Type B pancreatic cell (in vitro differentiated cells): ENCODE measurements at places on chromosomes 2 and 18. TPM values are rescaled to one million over a fixed set of nuclear protein-coding genes. Genes with fewer than 3 reads are reported as not detected.

DNA sequence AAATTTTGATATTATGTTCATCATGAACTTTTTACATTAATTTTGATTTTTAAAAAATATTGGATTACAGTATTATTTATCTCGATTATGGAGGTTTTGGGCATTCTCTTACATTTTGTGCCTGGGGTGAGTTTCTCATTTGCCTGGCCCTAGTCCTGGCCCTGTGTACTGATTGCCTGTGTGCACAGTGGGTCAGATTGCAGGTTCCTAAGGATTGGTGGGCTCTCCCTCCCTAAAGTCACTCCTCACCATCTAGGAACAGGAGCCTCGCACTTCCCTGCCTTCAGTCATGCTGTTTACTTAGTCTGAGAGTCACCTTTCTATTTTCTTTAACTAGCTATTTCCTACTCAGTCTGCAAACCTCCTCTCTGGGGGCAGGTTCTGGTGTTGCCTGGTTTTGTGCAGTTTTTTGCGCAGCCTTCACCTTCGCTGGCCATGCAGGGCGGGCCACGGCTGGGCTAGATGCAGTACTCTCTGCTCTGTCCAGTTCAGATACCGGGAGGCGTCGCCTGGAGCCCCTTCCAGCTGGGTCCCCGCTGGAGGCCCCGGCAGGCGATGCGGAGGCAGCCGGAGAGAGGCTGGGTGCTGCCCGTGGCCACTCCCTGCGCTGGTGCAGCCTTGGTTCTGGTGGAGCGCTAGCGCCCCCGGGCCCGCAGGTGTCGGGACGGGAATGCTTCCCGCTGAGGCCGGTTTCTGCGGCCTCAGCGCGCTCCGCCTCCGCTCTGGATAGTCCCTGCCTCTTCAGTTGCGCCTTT is 23.3 kb upstream of the MC5R start:
- DNase-seq, result no peak

GRCh38 chr2:232336241-232336736 is 42.3 kb upstream of the ALPP start:
- peak; percentile 64 for DNase-seq

DNA sequence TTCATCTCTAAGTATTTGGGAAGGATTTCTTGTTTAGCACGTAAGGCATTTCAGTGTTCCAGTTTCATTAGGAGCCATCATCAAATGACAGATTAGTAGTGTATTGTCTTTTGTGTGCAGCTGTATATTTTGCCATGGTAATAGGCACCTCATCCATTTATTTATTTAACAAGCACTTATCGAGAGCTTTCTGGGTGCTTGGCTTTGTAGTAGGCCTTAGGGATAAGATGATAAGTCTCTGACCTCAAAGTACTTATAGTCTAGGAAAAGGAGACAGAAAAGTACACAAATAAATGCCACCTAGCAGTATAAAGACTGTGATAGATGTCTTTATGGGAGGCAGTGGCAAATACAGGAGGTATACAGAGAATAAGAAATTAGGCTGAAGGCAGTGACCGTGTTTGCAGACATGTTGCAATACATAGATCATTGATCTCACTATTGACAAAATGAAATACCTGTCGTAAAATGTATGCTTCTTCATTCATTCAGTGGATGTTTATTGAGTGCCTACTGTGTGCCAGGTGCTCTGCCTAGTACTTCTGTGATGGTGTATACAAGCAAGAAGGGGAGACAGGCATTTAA is 265.9 kb downstream of the SETBP1 start:
- DNase-seq, result no peak

- DNase-seq, result no peak
Measured at GRCh38 chr18:31487246-31488015, 10.5 kb upstream of the DSG2 start.

GRCh38 chr2:16643099-16643498 is 22.5 kb downstream of the CYRIA start:
- no peak for DNase-seq

DNA sequence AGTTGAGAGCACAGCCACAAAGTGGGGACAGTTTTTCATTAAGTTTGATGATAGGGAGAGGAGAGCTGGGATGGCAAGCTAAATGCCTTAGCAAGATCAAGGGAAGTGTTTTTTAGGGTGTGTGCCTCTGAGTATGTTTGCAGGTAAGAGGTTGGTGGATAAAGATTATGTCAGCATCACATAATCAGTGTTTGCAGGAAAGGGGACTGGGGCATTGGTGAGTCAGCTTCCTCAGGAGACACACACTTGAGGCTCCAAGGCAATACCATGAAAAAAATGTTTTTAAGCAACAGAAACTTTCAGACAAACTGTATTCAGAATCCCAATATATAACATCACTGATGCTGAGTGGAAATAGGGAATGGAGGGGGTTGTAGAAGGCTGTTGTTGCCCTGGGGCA is 25.4 kb upstream of the DTNB start:
- DNase-seq, result no peak

DNA sequence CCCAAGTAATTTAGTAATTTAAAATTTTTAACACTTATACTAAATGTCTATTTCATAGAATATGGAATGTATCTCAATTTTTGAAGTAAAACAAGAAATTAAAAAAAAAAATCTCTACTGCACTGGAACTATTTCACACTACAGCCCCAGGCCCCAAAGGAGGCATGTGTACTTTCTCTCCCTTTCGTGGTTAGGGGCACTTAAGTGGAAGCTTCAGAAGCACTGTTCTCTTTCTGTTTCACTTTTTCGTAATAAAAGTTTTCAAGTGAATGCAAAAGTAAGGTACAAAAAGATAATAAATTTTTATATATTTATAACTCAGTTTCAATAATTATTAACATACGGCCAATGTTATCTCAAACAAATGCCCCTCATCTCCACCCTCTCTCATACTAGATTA is 123.8 kb upstream of the STON1 start:
- no peak for DNase-seq

GRCh38 chr2:232238108-232238507 is 140.4 kb upstream of the ALPP start:
- no peak for DNase-seq

GRCh38 chr2:69639266-69639665 is 4.3 kb downstream of the AAK1 start:
- no peak for DNase-seq

GRCh38 chr2:38751596-38752410 is 642 bp upstream of the SRSF7 start:
- no peak for DNase-seq

RPRM gene
- 6.0 and 7.3 TPM in 2 replicates for total RNA-seq

FKBP1B gene
- 19.0 and 23.0 TPM in 2 replicates for total RNA-seq

UGT1A4 gene
- not detected in 2 replicates for total RNA-seq

IL37 gene
- not detected in 2 replicates for total RNA-seq

MAP4K4 gene
- total RNA-seq, result 82.0 and 166 TPM in 2 replicates

PLEKHH2 gene
- total RNA-seq, result 0.81 and 3.5 TPM in 2 replicates

NTSR2 gene
- total RNA-seq, result not detected in 2 replicates
